HL-60 (cell line): ENCODE measurements at places on chromosomes 11 and 22.

DNA sequence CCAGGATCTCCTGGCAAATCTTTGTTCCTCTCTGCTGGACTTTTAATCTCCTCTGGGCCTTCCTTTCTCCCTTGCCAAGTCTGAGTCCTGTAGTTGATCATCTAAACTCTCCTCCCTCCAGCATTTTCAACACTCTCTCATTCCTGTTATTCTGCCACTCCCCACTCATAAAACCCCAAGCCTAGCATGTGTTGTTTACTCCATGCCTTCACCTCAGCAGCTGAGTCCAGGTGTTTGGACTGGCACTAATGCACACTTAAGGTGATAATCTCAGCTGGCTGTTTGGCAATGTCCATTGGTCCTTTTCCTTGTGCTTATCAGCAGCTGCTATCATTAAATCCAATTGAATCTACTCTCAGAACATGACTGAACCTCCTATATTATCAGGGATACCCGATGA lies 876.8 kb upstream of the TENM4 start:
- no peak for DNase-seq

DNA sequence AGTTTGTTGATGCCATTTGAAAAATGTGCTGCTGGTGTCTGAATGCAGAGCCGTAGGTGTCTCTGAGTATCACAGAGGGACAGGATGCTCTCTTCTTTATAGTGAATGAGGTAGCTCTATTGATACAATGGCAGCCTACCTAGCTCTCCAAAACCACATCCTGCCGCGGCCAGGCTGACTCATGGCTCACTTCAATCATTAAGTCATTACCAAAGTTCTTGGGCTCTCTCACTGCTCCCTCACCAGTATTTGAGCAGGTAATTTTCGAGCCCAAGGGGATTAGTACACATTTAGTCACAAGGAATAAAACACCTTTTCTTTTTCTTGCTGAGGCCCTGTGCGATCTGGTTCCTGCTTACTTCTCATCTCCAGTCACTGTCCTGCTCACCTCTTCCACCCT lies 509.0 kb upstream of the LARGE1 start:
- DNase-seq: no peak

- no peak for DNase-seq
These were observed 34.1 kb downstream of the SNX19 start for GRCh38 chr11:130882138-130882551.

DNA sequence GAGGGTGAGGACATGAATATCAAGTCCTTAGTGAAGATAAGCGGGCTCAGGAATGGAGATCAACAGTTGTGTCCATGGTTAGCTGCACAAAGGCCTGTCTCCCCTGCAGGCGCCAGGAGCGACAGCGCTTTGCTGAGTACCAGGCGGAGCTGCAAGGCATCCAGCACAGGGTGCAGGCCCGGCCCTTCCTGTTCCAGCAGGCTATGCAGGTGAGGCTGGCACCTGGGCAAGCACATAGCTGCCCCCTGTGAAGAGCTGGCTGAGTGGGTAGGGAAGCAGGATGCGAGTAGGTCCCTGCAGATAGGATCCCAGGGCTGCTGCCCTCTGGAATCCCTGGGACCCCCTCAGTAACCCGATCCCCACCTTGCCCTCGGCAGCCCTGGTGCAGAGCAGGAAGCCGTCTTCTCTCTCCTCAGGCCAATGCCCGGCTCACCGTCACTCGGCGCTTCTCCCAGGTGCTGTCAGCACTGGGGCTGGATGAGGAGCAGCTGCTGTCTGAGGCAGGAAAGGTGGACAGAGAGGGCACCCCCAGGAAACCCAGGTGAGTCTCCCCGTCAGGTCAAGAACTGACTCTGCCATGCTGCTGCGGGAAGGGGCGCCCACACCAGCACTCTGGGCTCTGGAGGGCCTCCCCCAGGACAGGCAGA lies 2.6 kb upstream of the SART1 start:
- DNase-seq: no peak

GRCh38 chr11:73152861-73153483 lies 10.9 kb upstream of the FCHSD2 start:
- no peak for DNase-seq
